ENCODE measurements at places on chromosomes 7 and 10.

DNA sequence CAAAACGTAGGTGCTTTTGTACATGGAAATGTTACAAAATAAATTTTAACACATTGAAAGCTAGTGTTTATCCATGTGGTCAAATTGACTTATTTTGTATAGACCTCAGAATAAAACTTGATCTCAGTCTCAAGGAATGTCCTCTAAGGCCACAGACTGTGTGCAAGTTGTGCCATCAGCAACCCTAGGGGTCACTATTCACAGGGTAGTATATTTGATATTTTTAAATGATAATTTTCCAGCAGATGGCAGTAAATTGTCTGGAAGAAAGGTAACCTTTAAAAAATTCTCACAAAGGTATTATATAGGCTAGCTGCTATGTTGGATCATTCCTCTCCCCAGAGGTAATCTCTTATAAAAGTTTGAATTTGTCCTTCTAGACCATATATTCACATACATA lies 12.9 kb upstream of the SNX10 start:
- no peak for DNase-seq

DNA sequence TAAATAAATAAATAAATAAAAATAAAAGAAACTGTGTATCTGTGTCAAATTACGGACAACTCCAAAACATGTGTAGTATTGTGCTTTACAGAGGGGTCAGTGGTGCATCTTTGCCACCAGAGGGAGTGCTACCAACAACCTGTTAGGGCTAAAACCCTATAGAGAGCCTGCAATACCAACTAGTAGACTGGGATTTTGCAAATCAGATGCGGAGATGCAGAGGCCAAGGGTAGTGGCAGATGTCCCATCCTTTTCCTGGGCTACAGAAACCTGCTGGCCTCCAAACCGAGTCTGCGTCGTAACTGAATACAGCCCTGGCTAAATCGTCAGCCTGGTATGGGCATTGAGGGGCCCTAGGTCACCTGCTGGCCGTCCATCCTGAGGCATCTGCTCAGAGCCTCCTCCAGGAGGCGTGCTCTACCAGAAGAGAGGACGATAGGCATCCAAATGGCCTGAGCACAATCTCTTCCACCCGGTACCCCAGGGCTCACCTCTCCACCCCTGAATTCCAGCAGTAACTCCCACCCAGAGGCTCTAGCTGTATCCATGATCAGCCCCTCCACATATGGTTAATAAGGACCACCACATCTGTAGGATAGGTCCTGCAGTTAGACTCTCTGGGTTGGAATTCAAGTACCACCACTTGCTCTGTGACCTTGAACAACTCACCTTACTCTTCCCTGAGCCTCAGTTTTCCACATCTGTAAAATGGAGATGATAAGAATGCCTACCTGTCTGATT lies 6.2 kb upstream of the RRP12 start:
- peak; percentile 23 for DNase-seq

- DNase-seq, result no peak
These were observed 117.4 kb upstream of the GNAI1 start for GRCh38 chr7:80017101-80017698.

DNA sequence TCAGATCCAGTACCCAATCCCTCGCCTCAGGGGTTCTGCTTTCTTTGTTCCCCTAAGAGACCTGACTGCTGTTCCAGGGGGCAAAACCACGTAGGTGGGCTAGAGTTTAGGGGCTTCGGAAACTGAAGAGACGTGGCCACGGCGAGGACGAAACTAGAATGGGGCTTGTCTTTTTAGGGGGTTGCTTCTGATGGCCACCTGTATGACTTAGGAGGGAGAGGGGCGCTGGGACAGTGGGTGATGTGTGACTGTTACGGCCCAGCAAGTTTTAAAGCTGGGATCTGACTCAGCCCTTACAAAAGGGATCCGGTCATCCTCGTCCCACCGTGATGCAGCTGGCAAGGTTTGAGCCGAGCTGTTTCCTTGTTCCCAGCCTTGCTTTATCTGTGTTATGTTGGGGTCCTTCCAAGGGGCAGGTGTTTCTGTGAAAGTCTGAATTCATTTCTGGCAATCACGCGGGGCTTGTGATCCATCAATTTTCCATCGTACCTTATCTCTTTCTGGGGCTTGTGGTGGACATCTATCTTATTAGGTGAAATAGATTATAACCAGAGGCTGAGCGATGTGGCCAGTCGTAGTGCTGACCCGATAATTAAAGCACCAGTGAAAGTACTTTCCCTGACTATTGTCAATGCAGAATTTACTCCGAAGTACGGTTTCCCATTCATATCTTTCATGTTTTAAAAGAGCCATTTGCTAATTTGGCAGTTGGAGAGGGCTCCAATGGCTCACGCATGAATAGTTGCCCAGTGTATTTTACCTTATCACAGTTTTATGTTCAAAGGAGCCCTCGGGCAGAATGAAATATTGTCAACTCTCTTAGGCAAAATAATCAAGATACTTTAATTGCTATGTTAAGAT lies 830 bp downstream of the MET start:
- no peak for DNase-seq

DNA sequence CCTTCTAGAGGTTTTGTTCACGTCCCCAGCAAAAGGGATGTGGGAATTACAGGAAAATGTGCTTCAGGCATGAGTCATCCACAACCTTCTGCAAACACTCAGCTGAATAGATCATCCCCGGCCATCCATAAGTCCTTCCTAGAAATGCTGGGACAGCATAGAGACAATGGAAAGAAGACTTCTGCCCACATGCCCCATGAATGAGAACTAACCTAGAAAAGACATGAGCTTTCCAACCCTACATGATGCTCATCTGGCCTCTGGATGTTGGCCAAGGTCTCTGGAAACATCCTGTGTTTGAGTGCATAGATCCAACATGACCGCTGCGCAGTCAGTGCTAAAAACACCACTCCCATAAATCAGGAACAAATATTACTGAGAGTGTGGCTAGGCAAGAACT lies 277.5 kb downstream of the PLXNA4 start:
- DNase-seq, result no peak

DNA sequence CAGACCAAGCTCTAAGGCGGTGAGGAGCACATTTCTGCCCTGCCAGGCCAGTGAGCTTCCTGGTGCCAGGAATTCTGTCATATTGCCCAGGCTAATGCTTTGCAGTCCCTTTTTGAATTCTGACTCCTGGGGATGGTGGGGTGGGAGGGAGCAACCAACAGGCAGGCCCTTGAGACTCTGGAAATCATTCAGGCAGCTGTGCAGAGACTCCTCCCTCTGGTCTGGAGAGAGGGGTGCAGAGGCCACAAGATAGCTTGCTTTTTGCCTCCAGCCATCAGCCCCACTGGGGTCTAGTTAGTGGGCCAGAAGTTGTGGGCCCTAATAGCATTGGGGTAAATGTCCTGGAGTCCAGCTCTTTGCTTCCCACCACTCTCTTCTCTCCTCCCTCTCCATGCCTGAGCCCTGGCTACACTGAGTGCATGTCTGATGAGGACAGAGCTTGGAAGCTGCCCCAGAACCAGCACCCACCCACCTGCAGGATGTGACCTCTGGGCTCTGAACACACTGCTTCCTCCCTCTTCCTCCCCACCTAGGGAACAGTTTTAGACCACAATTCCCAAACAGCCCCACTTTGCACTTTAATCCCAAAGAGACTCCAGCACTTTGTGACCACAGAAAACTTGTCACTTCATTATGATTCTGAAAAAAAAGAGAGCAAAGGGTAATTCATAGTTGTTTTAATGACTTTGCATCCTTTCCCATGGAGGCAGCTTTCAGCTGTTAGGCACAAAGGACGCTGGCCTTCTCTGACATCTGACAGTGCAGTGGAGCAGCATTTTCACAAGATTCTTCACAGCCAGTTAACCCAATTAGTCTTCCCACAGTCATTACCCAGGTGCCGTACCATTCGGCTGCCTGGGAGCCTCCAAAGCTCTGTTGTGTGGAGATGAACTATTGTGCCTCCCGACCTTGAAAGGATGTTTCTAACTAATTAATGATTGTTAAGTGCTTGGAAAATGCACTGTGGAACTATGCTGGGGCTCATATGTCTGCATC lies 262.5 kb downstream of the TRIL start:
- DNase-seq, result no peak

DNA sequence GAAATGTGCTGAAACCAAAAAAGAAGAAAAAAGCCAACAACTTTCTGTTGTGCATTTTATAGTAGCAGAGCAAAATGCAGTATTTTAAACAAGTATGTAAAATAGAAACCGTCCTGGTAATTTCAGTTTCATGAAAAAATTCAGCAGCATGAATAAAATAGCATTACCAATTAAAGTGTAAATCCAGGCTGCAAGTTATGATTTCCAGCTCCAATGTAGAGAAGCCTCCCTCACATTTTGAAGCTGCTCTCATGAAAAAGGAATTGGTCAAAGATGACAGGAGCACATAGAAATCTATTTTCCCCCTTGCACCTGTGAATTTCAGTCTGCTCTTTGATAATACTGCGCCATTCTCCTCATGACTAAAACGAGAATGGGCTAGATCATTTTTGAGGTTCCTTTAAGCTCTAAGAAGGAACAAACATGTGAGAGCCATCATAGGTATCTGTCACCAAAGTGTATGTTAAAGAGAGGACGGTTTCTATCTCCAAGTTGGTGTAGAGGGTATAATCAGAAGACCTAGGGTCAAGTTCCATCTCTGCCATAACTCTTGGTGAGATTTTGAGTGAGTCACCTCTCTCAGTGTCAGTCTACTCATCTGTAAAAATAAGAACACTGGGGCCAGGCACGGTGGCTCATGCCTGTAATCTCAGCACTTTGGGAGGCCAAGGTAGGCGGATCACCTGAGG lies 107.5 kb downstream of the MTPAP start:
- DNase-seq, result no peak

- DNase-seq, result no peak
These were observed 63.0 kb downstream of the RALA start for GRCh38 chr7:39686261-39686924.

- DNase-seq, result no peak
These were observed 45.7 kb downstream of the KIAA1549 start for GRCh38 chr7:138935465-138936011.

GRCh38 chr7:37432281-37432920 lies 16.3 kb downstream of the ELMO1 start:
- no peak for DNase-seq

- no peak for DNase-seq
These were observed 9.4 kb upstream of the KAT6B start for GRCh38 chr10:74816824-74817498.

DNA sequence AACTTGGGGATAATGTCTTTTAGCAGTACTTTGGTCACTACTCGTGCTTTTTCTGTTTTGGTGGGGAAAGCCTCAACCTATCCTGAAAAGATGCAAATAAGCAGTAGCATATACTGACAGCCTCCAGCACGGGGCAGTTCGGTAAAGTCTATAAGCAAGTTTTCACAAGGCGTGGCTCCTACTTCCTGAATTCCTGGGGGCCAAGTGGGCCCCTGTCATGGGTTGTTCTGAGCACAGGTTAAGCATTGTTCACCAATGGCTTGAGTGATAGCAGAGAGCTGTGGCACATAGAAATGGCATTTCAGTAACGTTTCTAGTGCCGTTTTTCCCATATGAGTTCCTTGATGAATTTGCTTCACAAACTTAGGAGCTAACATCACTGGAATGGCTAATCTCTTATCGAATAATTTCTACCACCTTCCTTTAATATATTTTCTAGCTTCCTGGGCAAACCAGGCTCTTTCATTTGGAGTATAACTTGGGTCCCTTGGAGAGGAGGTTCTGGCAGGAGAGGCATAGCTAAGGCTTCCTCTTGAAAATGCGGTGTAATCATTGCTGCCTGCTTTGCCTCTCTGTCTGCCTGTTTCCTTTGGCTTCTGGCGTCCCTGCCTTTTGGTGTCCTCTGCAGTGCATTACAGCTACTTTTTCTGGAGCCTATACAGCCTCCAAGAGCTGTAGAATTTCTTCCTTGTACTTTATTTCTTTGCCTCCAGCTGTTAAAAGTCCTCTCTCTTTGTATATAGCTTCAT lies 11.7 kb upstream of the ZNF239 start:
- DNase-seq, result no peak

- no peak for DNase-seq
These were observed 13.4 kb downstream of the ANKRD16 start for GRCh38 chr10:5876181-5876768.

- no peak for DNase-seq
These were observed 182.2 kb upstream of the INHBA start for GRCh38 chr7:41885078-41885477.

DNA sequence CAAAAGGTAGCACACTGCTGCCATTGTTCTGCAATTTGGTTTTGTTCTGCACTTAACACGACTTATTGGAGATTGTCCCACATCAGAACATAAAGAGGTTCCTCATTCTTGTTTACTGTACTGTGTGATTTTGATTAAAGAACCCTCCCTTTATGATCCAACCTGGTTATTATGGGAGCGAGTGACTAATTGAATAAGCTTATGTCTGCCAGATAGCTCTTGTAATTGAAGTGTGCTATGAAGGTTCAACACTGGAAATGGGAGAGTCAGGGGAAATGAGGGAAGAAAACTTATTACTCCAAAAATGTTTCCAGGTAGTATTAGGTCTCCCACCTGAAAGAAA lies 33.9 kb downstream of the CASP7 start:
- no peak for DNase-seq

- no peak for DNase-seq
These were observed 133.8 kb upstream of the PRSS1 start for GRCh38 chr7:142615508-142615907.

GRCh38 chr7:36686499-36686898 lies 37.8 kb downstream of the AOAH start:
- DNase-seq, result no peak

- DNase-seq, result no peak
These were observed 35.4 kb downstream of the TET1 start for GRCh38 chr10:68595513-68595912.

- no peak for DNase-seq
These were observed 127.1 kb downstream of the CLEC2L start for GRCh38 chr7:139650429-139651100.

GRCh38 chr10:36494371-36494770 lies 631.0 kb upstream of the ANKRD30A start:
- DNase-seq, result no peak

DNA sequence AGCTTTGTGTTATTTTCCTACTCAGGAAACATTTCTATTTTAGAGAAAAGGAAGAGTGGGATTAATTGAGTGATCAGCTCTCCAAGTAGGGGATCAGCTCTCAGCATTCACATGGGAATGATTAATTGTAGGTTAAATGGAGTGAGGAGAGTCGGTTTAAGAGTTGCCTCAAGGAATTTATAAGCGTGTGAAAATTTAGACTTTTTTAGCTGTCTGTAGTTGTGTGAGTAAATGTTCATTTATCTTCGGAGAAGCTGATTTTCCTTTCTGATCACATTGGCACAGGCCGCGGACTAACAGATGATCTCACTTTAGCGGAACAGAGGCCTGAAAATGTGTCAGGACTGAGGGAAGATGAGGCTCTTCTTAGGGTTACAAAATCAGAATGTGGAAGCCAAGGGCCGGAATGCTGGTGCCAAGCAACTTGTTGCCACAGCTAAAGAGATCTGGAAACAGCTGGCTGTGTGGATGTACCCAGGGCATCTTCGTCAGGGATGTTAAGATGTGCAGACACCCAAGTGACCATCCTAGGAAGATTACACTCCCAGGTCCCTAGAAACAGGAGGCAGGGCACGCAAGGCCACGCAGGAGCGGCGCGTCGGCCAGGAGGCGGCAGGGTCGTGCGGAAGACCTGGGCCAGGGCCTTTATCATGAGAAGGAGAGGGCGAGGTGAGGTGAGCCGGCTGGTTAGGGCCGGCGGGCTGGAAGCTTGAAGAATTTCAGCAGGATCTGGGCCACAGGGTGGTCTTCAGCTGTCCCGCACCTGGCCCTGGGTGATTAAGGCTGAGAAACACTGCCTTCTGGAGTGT lies 35.1 kb upstream of the TTYH3 start:
- no peak for DNase-seq

GRCh38 chr7:2444476-2444875 lies 31.7 kb downstream of the GRIFIN start:
- no peak for DNase-seq

GRCh38 chr10:43396928-43397624 lies 11.9 kb downstream of the HNRNPF start:
- DNase-seq, result peak; percentile 45
